ENCODE measurements at places on chromosomes 16 and 17.
A peak's percentile ranks its signal among the peaks of the same experiment; 100 is the strongest.

- no peak for DNase-seq
Observed at GRCh38 chr16:85619101-85619891, 6.2 kb downstream of the GSE1 start.

GRCh38 chr16:87927195-87927562, 9.2 kb downstream of the CA5A start:
- DNase-seq: no peak

DNA sequence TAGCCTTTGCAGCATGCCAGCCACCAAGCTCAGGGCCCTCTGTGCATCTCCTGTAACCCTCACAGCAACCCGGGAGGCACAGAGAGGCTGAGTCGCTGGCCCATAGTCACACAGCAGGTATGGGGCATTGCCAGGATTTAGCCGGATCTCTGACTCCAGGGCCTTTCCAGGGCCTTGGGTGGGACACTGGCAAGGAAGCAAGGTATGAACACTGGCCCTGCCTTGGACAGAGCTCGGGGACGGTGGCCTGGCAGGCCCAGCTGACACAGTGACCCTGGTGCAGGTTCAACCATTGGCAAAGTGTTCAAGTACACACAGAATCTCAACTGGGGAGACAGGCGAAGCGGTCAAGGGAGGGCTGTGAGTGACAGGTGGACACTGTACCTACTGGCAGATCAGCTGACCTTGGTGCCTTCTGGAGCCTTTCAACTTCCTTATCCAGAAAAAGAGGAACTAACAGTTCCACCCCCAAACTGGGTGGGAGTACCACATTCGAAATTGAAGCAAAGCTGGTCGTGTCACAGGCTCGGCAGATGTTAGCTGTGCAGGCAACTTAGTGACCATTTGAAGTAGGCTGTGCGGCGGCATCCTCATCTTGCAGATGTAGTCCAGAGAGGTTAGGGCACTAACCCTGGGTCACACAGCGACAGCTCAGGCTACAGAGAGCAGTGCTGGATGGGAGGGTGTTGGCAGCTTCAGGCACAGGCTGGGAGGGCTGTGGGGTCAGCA, 287.4 kb downstream of the SEC14L1 start:
- peak; percentile 63 for DNase-seq

GRCh38 chr16:57984443-57985203, 13.7 kb upstream of the CNGB1 start:
- peak; percentile 56 for DNase-seq

- no peak for DNase-seq
Observed at GRCh38 chr17:39364236-39365025, 37.0 kb downstream of the FBXL20 start.

DNA sequence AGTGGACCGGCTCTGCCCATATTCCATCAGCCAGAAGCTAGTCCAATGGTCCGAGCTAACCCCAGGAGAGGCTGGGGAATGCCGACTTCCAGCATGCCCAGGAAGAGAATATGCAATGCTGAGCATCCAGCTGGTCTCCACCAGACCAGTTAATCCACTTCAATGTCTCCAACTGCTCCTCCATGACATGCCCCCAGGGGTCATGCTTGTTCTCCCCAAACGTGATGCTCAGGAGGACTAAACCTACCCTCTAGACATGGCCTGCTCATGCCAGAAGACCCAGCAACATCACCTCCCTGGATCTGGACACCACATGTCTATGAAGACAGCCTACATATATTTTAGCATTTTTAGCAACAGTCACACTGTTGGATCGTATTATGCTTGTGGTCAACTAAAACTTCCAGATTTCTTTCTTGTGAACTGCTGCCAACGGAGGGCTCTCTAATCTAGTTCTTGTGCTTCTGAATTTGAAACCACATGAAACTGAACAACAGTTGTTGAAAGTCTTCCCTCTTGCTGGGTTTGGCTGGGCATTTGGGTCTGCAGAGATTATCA, 245.1 kb downstream of the SOX9 start:
- DNase-seq: no peak

- DNase-seq: no peak
Observed at GRCh38 chr17:5511401-5512225, 25.2 kb downstream of the MIS12 start.

DNA sequence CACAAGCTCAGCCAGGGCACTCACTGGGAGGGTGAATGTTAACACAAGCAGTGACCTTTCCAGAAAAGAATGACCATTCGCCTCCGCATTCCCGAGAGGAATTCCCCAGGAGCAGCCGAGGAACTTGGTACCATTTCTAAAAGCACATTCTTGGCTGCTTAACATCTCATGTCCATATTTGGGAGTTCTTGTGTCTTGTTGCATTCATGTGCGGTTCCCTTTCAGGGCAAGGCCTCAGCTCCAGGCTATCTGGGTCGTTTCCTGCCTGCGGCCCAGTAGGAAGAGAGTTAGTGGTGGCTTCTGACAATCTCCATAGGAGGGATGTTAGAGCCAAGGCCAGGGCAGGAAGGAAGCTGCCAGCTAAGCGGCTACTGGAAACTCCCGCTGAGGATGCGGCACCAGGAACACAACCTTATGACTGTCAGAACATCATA, 27.8 kb upstream of the MEAK7 start:
- peak; percentile 44 for DNase-seq

DNA sequence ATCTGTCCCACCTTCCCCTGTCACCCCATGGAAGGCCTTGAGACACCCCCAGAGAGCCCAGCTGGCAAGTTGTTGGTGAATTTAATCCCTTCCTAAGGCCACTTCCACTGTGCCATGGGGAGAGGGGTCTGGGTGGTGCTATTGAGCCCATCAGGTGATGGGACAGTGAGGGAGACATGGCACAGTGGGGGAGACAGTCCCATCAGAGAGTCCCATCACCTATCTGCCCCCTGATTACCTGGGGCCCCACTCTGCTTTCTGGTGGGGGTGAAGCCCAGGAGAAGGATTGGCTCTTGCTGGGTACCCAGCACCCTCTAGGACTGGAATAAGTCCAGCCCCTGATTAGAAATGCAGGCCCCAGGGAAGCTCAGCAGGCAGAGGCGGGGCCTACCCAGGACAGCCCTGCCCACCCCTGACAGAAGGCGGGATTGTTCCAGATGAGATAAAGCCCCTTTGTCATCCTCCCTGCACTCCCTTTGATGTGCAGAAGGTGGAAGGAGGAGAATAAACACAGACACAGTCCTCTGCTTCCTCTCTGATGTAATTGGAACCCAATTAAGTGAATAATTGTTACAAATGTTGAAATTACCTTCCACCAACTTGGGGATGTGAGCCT, 18.9 kb downstream of the TMEM132E start:
- DNase-seq: peak; percentile 90

DNA sequence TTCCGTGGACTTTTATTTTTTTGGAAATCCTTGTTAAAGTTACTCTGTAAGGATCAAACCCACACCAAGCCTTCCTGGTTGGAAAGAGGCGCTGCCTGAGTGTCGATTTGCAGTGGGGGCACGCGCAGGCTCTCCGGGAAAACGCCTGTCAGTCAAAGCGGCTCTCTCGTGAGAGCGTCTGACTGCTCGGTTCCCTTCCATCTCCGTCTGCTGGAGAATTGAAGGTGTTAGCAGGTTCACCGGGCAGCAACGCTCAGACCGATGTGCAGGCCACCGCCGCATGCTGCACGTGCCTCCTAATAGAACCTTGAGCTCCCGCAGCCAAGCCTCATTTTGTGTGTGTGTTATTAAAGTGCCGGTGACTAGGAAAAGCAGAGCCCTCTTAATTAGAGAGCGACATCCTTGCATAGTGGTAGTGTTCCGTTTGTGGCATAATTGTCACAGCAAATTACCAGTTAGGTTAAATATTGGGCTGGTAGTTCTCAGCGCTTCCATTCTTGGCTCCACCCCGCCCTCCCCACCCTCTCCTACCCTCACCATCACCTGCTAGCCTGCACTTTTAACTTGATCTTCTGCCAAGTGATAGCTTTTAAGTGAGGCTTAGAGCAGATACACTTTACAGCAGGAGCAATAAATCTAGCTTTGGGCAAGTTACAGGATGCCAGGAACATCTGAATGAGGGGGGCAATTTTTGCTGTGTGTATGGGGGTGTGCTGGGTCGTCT, 75.5 kb downstream of the RPA1 start:
- peak; percentile 38 for DNase-seq

Measured in Ammon's horn (tissue), 1 donor.